Uterus (tissue), 4 donors: ENCODE measurements at places on chromosomes 7 and 10. TPM values are rescaled to one million over a fixed set of nuclear protein-coding genes. Genes with fewer than 3 reads are reported as not detected.

LRRC18 gene
- not detected for total RNA-seq

GIMAP1 gene
- total RNA-seq, result 19.1 TPM

LBX1 gene
- not detected for total RNA-seq

ANKRD30A gene
- not detected for total RNA-seq

ACTL6B gene
- total RNA-seq, result not detected
